ENCODE measurements at places on chromosomes 3 and 15.
A peak's percentile ranks its signal among the peaks of the same experiment; 100 is the strongest.

GRCh38 chr3:122055215-122055614 is at the start of gene CD86:
TSS of gene CD86 (plus strand) at chr3:122055362. CDS start at chr3:122055490, 128 bp downstream.
- peak; percentile 22 for DNase-seq

GRCh38 chr15:59794229-59794886 is 105.2 kb upstream of the BNIP2 start:
- no peak for DNase-seq

DNA sequence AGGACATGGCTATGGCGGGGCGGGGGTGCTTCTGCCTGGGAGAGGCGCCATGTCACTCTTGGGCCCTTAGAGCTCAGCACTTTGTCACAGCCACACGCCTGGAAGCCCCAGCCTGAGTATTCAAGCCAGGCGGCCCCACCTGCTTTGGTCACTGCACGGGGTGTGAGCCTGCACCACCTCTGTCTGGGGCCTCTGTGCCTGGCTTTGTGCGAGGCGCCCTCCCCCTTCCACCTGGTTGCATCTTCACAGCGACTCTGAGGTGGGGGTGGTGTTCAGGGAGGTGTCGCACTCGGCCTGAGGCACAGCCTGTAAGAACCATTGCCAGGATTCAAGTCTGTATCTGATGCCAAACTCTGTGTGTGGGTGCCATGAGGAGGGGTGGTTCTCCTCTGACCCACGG is 24.1 kb downstream of the ACAD9 start:
- no peak for DNase-seq

- no peak for DNase-seq
These were observed 132.6 kb downstream of the TNIK start for GRCh38 chr3:171327441-171328174.

DNA sequence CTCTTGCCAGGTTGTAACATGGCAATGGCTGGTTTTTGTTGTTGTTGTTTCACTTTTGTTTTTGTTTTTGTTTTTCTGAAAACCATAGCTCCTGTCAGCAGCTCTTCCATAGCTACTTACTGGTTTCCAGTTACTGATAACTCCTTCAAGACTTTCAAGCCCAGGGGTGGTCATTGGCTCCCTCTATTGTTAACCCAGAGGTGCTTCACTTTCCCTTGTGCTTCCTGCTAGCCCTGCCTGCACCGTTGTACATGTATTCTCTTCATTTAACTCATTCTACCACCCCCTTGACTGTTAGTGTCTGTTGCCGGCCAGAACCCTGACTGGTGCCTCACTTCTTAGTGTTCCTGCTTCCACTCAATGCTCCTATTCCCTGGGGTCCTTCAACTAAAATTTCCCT is 4.2 kb upstream of the TRAT1 start:
- peak; percentile 91 for DNase-seq

DNA sequence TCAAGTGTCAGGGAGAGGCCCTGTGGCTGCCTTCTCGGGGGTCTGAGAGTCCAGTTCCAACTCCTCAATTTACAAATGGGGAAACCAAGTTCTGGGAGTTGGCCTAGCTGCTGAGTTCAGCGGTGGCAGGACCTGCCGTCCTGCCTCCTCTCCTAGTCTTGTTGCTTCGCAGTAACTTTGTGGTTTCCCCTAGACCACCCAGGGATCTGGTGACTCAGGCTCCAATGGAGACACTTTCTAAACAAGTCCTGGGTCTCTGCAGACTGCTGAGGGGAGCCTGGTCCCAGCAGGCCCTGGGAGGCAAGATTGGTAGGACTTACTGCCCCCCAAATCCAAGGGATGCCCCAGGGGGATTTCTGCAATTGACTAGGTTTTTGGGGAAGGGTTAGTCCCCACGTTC is 83.6 kb downstream of the SMAD6 start:
- DNase-seq, result no peak

DNA sequence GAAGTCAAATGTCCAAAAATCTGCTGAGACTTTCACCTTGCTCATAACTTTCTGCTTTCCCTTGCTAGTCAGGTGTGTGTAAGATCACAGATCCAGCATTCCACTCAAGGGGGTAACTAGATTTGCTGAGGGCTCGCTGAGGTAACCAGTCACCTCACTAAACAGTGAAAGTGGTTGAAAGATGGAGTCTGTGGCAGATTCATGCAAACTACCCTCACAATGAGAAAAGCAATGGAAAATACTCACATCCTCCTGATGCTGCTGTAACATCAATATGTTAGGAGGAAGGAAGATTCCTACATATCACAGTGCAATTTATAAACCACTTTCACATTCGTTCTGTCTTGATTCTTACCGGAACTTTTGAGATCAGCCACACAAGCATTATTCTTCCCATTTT is 174.3 kb upstream of the BCL6 start:
- DNase-seq, result peak; percentile 52

DNA sequence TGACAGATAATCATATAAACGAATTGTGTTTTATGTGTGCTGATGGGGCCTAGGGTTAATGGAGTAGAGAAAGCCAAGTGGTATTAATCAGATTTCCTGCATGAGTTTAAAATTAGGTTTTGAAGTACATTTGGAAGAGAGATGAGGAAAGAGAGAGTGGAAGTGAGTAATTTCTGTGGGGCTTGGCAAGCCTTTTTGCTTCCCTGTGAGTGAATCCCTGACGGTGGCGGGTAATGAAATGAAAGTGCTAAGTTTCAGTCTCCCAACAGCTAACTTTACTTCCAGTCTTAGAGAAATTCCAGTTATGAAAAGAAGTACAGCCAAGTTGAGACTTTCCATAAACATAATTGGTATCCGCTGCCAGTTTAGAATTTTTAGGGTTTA is 139.4 kb downstream of the BBX start:
- DNase-seq, result peak; percentile 27

DNA sequence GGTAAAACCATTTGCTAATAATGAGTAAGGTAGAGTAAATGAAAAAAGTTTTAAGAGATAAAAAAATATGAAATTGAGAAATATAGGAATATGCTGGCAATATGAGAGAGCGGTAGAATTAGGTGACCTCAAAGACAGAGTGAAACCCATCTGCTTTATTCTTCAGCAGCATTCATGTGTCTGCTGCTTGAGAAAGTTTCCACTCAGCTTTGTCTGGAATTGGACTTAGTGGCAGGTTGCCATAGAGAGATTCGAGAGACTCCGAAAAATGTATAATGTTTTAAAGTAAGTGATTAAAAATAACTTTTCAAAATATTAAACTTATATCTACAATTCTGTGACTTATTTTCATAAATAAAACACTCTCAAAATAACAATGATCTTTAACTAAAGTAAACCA is 5.0 kb downstream of the SUCNR1 start:
- DNase-seq, result no peak

DNA sequence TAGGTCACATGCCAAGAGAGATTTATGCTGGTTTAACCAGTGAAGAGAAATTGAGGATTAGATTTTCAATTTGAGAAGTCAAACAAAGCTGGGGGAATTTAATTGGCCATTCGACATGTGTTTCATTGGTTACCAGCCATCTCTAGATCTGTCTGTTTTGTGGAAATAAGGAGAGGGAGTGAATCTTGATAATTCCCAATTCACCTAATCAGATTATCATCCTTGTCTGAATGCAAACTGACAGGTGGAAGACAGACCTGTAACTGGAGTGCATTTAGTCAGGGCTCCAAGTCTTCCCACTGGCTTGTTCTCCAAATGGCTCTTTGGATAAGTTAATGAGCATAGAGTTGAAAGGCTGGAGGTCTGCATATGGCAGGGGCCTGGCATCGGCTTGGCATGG is 1049.3 kb downstream of the NTRK3 start:
- DNase-seq, result no peak

GRCh38 chr3:67674055-67674454 is 19.6 kb upstream of the SUCLG2 start:
- DNase-seq, result no peak

GRCh38 chr3:155554777-155555451 is 190.0 kb downstream of the PLCH1 start:
- DNase-seq, result no peak

GRCh38 chr3:153247331-153248330 is 85.6 kb downstream of the RAP2B start:
- no peak for DNase-seq

GRCh38 chr15:62497356-62497755 is 332.3 kb upstream of the C2CD4B start:
- DNase-seq, result no peak

DNA sequence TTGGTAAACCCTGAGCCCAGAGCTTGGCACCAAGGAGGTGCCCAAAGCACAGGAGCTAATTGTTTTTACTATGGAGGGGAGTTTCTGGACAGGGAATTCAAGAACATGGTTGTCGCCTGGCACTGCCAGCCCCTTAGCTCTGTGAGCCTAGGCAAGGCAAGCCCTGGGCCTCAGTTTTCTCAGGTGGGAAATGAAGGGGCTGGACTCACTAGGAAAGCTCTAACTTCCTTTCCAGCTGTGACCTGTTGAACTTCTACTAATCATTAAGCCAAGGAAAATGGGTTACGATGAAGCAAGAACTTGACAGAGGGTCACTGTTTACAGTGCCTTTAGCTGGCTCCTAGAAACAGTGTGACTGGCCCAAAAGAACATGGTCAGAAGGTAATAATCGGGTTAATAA is 277.2 kb downstream of the SHQ1 start:
- no peak for DNase-seq

DNA sequence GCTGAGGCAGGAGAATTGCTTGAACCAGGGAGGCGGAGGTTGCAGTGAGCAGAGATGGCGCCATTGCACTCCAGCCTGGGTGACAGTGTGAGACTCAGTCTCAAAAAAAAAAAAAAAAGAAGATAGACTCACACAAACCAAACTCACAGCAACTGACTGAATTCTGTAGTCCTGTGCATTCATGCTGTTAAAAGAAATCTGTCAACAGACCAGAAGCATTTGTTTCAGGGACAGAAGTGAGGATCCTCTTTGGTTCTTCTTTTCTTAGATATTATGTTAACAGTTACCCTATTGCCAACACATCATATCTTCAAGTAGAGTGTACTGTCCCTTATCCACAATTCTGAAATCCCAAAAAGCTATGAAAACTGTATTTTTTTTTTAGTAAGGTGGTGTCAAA is 192.4 kb downstream of the CDIN1 start:
- DNase-seq, result no peak

DNA sequence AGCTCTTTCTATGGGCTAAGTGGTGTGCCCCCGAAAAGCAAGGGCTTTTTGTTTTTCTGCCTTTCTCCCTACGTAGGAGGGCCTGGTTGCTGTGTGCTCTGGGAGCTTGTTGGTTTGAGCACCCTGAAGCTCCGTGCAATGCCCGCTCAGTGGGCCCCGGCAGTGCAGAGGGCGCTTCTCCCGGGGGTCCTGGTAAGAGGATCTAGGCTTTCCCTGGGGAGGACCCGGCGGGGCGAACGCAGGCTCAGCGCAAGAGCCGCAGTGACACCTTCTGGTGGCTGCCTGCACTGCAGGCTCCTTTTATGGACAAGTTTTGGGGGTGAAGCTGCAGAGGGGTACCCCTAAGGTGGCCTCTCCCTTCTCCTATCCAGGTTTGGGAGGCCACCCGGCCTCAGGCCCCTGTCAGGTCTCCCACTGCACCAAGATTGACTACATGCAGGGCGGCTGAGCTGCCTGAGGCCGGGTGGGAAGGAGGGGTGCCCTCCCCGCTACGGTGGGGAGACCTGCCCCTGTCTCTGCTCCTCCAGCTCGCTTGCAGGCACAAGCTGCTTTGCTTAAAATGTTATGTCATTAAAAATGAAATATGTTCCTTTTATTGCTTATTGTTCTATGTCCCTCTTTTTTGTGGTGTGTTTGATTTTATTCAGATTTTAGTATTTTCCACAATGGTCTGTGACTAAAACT is 387.9 kb downstream of the GABRG3 start:
- DNase-seq, result peak; percentile 3

DNA sequence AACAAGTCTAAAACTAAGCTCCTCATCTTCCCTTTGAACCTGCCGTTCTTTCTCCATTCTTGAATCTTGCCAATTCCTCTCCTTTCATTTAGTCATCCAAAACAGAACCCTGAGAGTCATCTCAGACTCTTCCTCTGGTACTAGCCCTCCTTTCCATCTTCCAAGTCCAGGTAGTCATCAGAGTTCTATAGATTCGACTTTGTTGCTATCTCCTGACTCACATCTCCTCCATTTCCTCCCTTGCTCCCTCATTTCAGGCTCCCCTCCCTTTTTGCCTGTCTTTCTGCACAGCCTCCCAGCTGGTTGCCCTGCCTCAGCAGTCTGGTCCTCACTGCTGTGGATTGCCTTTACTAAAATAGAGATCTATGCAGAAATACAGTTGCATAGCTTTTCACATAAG is 4.7 kb downstream of the ATG7 start:
- no peak for DNase-seq

DNA sequence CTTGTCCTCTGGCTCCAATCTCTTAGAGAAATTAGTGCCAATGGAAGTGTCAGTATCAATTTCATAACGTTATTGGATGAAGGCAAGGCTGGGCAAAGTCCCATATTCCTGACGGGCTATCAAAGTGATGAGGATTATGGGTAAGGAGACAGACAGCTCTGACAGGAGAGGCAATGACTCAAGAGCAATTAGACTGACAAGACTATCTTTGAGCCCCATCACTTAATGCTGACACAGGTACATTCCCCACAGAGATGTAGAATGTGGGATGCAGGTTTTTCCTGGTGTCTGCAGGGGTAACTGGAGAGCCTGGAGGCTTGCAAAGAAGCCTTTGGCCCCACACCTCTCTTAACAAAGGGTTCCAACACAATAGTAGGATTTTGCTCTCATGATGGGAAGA is 208.3 kb downstream of the NTRK3 start:
- no peak for DNase-seq

- no peak for DNase-seq
These were observed 443.8 kb upstream of the TGFBR2 start for GRCh38 chr3:30162579-30162978.

DNA sequence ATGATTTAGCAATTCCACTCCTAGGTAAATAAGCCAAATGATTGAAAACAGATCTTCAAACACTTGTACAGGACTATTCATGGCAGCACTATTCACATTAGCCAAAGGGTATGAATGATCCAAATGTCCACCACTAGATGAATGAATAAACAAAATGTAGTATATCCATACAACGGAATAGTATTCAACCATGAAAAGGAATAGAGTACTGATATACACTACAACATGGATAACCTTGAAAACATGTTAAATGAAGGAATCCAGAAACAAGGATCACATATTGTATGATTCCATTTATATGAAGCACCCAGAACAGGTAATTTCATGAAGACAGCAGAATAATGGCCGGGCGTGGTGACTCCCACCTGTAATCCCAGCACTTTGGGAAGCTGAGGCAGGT is 78.2 kb upstream of the IGF1R start:
- no peak for DNase-seq

- DNase-seq, result no peak
These were observed 282.9 kb downstream of the AGBL1 start for GRCh38 chr15:86362555-86362954.

GRCh38 chr3:172257648-172258400 is 190.4 kb downstream of the GHSR start:
- DNase-seq, result no peak
